Smooth muscle cell of the brain vasculature (primary cell): ENCODE measurements at places on chromosomes 3 and 15.

- no peak for DNase-seq
Observed at GRCh38 chr3:33030802-33031201, 66.1 kb downstream of the GLB1 start.

DNA sequence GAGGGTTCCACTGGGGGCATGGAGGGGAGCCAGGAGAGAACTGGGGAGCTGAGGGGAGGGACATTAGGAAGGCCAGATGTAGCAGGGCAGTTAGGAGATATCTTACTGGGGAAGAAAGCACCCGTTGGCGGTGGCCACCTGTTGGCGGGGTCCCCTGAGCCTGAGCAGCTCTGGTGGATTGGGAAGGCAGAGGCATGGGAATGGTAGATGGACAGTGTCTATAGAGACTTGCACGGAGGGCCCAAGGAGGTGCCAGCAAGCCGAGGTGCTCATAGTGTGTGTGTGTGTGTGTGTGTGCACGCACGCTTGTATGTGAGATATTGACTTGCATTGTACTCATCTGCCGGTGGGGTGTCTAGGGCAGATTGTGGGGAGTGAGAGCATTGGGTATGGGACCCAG is 179.0 kb downstream of the APBA2 start:
- no peak for DNase-seq

- DNase-seq, result no peak
Observed at GRCh38 chr3:126353694-126354321, 3.4 kb downstream of the KLF15 start.

DNA sequence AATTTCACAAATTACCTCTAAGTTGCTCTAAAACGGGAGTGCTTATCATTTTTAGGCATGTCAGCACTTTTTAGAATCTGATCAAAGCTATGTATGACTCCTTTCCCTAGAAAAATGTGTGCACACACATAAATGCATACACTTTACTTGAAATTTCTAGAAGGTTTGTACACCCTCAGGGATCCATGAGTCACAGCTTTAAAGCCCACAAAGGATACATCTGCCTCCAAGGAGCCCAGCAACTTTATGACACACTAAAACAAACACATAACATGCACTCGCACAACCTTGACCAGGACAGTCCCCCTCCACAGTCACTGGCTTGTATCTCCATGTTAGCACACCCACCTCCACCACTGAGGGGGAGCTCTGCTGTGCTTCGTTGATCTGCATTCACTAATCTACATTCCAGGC is 722.0 kb upstream of the CFAP20DC start:
- DNase-seq, result peak; percentile 31

- DNase-seq, result peak; percentile 88
Observed at GRCh38 chr3:41681479-41681878, 280.4 kb downstream of the ULK4 start.
